ENCODE measurements at places on chromosomes 16 and 17. TPM values are rescaled to one million over a fixed set of nuclear protein-coding genes. Genes with fewer than 3 reads are reported as not detected.

DNA sequence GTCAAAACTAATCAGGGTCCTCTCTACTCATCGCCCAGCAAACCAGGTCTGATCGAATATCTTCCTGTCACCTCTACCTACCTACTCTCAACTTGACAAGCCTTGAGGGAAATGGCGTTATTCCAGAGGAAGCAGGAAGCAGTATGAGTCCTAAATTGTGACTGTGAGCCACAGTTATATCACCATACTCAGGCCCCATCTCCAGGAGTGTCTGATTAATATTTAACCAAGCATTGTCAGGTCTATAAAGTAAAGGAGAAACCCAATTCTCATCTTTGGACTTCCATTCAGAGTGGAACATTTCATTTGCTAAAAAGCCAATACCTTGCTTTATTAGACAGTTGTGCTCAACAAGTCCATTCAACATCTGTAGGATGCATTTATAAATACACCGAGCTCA is 17.8 kb upstream of the CLEC3A start:
- peaks cover 10% of the 10 kb centered on the region for H3K27me3 ChIP-seq
- no peak for DNase-seq
- H3K27ac ChIP-seq: no peak overlapping the region
- H3K4me3 ChIP-seq: no peak overlapping the region

The CA7 gene
- not detected for total RNA-seq

DNA sequence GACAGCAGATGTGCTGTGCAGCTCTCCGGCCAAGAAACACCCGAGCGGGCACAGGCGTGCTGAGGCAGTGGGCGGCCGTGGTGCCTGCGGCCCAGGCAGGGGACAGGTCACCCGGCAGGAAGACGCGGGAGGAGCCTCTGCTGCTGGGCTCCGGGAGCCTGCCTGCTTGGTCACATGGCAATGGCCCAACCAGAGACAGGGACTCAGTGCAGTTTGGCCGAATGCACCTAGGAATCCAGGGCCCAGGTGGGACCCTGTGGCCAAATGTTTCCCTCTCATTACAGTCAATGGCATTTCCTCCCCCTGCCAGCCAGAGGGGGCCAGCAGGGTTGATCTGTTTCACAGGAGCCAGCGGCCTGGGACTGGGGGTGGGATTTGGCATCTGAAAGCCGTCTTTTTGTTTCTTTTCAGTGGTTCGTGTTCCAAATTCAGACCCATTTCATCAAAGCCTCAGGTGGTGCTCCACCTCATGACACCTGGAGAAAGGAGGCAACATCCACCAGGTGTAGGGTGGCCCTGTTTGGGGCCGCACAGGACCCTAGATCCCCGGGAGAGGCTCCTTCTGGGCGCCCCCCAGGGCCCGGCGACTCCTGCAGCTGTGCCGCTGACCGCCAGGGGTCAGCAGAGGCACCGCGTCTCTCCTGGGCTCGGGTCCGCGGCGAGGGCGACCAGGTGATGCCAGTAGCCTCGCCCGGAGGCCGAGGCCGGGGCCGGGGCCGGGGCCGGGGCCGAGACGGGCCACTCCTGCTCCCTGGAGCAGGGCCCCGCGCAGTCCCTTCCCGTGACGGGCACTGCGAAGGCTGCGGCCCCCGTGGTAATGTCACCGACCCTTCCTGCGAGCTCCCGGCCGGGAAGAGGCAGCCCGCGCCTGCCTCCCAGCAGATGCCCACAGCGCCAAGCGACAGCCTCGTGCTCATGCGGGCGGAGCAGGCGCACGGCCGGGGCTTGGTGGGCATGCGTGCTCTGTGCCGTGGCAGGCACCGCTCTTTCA is 118.5 kb downstream of the C16orf78 start:
- no peaks in the 10 kb centered on the region for H3K4me1 ChIP-seq
- H3K36me3 ChIP-seq: no peaks in the 10 kb centered on the region
- DNase-seq: peak; percentile 55
- no peaks in the 10 kb centered on the region for H3K27me3 ChIP-seq
- H3K27ac ChIP-seq: no peak overlapping the region

DNA sequence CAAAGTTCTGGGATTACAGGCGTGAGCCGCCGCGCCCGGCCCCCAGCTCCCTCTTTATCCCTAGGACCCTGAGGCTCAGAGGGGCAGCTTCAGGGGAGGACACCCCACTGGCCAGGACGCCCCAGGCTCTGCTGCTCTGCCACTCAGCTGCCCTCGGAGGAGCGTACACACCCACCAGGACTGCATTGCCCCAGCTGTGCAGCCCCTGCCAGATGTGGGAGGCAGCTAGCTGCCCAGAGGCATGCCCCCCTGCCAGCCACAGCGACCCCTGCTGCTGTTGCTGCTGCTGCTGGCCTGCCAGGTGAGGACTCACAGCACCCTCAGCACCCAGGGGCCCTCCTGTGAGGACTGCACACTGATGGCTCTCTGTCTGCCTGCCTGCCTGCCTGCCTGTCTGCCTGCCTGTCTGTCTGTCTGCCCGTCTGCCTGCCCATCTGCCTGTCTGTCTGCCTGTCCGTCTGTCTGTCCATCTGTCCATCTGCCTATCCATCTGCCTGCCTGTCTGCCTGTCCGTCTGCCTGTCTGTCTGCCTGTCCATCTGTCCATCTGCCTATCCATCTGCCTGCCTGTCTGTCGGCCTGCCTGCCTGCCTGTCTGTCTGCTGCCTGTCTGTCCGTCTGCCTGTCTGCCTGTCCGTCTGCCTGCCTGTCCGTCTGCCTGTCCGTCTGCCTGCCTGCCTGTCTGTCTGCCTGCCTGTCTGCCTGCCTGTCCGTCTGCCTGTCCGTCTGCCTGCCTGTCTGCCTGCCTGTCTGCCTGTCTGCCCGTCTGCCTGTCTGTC is 5.0 kb downstream of the GCGR start:
- H3K4me3 ChIP-seq: no peak overlapping the region
- H3K4me1 ChIP-seq: no peaks in the 10 kb centered on the region

- no peak overlapping the region for H3K27ac ChIP-seq
- H3K27me3 ChIP-seq: no peaks in the 10 kb centered on the region
- H3K36me3 ChIP-seq: peaks cover 19% of the 10 kb centered on the region
- no peak overlapping the region for H3K4me3 ChIP-seq
- H3K4me1 ChIP-seq: peaks cover 27% of the 10 kb centered on the region
- DNase-seq: no peak
Observed at GRCh38 chr17:46063241-46063640, 64.2 kb downstream of the STH start.

DNA sequence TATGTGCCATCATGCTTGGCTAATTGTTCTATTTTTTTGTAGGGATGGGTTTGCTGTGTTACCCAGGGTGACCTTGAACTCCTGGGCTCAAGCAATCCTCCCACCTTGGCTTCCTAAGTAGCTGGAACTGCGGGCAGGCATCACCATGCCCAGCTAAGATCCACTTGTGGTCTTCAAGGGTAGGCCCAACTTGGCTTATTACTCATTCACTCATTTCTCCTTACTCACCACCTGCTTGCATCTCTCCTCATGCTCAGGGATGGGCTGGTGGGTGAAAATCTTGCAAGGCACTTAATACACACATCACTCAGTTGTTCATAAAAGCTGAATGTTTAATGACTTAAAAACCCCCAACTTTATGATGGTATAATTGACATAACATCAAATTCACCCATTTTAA is 207.8 kb downstream of the SHISA9 start:
- no peaks in the 10 kb centered on the region for H3K36me3 ChIP-seq
- no peaks in the 10 kb centered on the region for H3K4me1 ChIP-seq
- no peaks in the 10 kb centered on the region for H3K27me3 ChIP-seq
- no peak for DNase-seq
- no peak overlapping the region for H3K27ac ChIP-seq
- H3K4me3 ChIP-seq: no peak overlapping the region

The MRPL12 gene
- total RNA-seq: 64.7 TPM

GRCh38 chr17:7824021-7824924 is 9.7 kb upstream of the KDM6B start:
- peaks cover 2% of the 10 kb centered on the region for H3K27me3 ChIP-seq
- H3K36me3 ChIP-seq: no peaks in the 10 kb centered on the region
- no peak overlapping the region for H3K27ac ChIP-seq
- DNase-seq: no peak
- no peak overlapping the region for H3K4me3 ChIP-seq

- peaks cover 61% of the 10 kb centered on the region for H3K4me1 ChIP-seq
- DNase-seq: no peak
- H3K27ac ChIP-seq: no peak overlapping the region
- H3K27me3 ChIP-seq: no peaks in the 10 kb centered on the region
Observed at GRCh38 chr17:82868715-82869131, 28.9 kb upstream of the ZNF750 start.

GRCh38 chr17:48541577-48542113 is 3.3 kb downstream of the HOXB2 start:
- H3K4me3 ChIP-seq: peak overlapping the region; percentile 90
- peaks cover 10% of the 10 kb centered on the region for H3K27me3 ChIP-seq
- H3K36me3 ChIP-seq: peaks cover 8% of the 10 kb centered on the region
- peak; percentile 59 for DNase-seq
- H3K4me1 ChIP-seq: peaks cover 46% of the 10 kb centered on the region

DNA sequence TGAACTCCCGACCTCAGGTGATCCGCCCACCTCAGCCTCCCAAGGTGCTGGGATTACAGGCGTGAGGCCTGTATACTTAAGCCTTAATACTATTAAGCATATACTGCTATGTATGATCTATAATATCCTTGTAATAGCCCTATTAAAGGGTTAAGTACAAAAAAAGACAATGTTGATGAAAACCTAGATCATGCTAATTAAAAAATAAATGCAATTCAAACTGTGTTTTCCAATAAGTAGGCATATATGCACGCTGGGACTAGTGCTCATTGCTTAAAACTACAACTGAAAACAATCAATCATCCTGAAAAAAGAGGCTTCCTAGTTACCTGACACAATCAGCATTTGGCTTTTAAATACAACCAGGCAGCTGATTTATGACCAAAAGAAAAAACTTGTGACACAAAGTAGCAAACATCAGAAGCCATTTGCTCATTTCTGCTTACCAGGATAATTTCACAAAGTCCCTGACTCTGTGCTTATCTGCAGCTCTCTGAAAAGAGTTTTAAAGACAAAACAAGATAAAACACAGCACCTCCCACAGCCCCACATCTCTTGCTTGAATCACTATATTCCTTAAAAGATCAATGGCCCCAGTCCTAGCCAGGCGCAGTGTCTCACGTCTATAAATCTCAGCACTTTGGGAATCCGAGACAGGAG is 11.1 kb downstream of the ZNF385C start:
- DNase-seq: no peak
- H3K4me3 ChIP-seq: no peak overlapping the region
- no peak overlapping the region for H3K27ac ChIP-seq
- H3K36me3 ChIP-seq: no peaks in the 10 kb centered on the region

DNA sequence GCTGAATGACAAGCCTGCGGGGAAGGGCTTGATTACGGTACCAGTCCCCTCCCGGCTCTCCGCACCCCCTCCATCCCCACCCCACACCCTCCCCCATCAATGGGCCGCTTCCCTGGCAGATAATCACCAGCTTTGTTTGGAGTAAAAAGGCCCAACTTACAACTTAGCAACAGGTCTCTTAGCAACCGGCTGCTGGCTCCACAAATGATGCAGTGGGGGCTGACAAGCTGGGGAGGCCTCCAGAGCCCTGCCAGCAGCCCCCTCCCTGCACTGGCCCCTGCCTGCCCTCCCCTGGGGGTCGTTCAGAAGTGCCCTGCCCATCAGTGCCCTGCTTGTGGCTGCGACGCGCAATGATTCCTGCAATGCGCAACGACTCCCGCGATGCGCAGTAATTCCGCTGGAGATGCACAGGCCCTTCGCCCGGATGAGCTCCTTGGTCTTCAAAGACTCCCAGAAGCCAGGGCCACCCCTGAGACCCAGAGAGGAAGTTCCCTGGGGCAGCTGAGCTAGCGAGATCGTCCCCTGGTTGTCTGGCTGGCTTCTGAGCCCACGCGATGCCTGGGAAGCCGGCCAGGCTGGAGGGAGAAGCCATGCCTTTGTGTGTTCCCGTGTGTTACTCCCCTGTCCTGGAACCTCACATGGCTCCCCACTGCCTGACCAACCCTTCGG is 23.3 kb downstream of the CPNE2 start:
- no peaks in the 10 kb centered on the region for H3K36me3 ChIP-seq
- H3K27me3 ChIP-seq: no peaks in the 10 kb centered on the region
- H3K4me1 ChIP-seq: no peaks in the 10 kb centered on the region

The MEFV gene
- 0.21 TPM for total RNA-seq

The KRT20 gene
- total RNA-seq: not detected

The MYOCD gene
- not detected for total RNA-seq

GRCh38 chr16:82643136-82643535 is 16.4 kb downstream of the CDH13 start:
- no peak overlapping the region for H3K4me3 ChIP-seq
- no peaks in the 10 kb centered on the region for H3K36me3 ChIP-seq
- H3K4me1 ChIP-seq: peaks cover 10% of the 10 kb centered on the region
- peaks cover 15% of the 10 kb centered on the region for H3K27me3 ChIP-seq
- no peak overlapping the region for H3K27ac ChIP-seq

GRCh38 chr16:11105038-11105903 is 150.7 kb downstream of the SOCS1 start:
- no peaks in the 10 kb centered on the region for H3K27me3 ChIP-seq
- peak overlapping the region; percentile 91 for H3K27ac ChIP-seq
- H3K36me3 ChIP-seq: peaks cover 7% of the 10 kb centered on the region
- DNase-seq: peak; percentile 44
- H3K4me1 ChIP-seq: peaks cover 79% of the 10 kb centered on the region

DNA sequence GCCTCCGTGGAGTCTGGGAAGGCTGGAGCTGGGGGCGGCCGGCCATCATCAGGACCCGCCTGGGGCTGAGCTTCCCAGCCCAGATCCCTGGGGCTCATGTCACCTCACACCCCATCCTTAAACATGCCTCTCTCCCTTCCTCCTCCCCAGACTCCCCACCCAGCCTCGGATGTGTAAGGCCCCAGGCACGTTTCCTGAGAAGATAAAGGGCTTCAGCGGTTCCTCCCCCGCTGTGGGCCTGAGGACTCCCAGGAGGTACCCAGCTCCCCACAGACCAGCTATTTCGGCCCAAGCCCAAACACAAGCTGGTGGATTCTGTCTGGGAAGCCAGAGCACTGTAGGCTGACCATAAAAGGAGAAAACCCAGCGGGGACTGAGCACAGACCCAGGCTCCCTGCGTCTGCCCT is 49.2 kb downstream of the MYH11 start:
- no peak overlapping the region for H3K4me3 ChIP-seq
- no peak overlapping the region for H3K27ac ChIP-seq
- H3K36me3 ChIP-seq: no peaks in the 10 kb centered on the region

GRCh38 chr16:85026703-85027102 is 892 bp upstream of the KIAA0513 start:
- peak overlapping the region; percentile 83 for H3K4me3 ChIP-seq
- peak overlapping the region; percentile 58 for H3K27ac ChIP-seq
- peaks cover 52% of the 10 kb centered on the region for H3K4me1 ChIP-seq
- no peaks in the 10 kb centered on the region for H3K36me3 ChIP-seq

The OR1A1 gene
- total RNA-seq: not detected

Data from activated T-cell treated with anti-CD3 and anti-CD28 coated beads, Interleukin-2, amount 50 U/mL, for 72 hours (primary cell).